ENCODE measurements at places on chromosomes 1 and 21.

DNA sequence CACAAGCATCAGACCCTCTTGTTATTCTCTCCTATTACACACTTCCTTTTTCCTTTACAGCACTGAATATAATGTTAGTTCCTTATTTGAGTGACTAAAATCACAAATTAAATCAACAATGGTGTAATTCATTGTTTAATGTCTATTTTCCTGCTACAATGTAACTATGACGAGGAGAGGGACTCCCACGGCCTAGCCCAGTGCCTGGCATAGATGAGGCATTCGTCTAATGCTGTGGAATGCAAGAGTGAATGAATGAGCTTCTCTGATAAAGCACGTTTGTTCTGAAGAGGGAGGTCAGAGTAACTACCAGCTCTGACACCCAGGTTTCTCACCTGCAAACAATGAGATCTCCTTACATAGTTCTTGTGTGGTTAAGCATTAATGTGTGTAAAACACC, 479.4 kb downstream of the OMA1 start:
- DNase-seq, result no peak

- no peak for DNase-seq
These were observed 18.1 kb upstream of the SNX27 start for GRCh38 chr1:151593730-151594129.

DNA sequence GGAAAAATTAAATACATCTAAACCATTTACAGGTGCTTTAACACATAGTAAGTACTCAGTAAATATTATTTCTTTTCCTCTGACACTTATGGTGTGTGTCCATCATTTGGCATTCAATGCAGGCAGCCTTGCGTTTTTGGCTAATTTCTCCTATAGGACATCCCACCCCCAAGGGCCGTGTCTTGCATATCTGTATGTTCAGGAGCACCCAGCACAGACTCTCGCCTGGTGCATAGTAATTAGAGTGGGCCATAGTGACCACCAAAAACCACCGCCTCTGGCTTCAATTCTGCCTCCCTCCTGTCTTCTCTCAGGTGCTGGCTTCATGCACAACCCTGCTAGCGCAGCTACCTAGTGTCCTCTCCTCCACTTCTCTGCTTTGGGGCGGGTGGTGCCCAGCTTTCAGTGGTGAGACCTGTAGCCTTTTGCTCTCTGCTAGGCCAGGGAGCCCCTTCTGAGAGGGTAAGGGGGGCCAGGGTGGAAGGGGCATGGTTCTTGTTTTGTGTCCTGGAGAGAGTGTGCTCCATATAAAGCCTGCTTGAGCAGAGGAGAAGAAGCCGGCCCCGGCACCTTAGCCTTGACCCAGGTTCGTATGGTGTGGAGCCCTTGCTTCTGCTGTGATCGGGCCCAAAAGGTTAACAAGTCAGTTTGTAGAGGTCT, 33.4 kb downstream of the BATF3 start:
- DNase-seq, result no peak

- DNase-seq, result no peak
These were observed 2.8 kb downstream of the REG4 start for GRCh38 chr1:119808491-119808890.

DNA sequence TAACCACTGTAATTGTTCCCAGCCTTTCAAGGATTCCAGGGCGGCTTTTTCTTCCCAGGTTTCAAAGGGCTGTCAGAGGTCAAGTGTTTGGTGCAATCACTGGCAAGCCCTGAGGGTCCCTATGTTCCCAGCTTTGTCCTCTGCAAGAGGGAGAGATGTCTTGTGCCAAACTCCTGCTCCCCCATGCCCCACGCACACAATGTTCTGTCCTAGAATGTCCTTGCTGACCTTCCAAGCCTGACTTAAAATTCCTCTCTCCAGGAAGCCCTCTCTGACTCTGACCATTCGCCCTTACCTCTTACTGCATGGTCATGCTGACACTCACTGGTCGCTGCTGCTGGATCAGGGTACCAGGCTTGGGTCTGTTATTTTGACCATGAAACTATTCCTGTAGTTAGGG, 152.5 kb upstream of the KCND3 start:
- no peak for DNase-seq

DNA sequence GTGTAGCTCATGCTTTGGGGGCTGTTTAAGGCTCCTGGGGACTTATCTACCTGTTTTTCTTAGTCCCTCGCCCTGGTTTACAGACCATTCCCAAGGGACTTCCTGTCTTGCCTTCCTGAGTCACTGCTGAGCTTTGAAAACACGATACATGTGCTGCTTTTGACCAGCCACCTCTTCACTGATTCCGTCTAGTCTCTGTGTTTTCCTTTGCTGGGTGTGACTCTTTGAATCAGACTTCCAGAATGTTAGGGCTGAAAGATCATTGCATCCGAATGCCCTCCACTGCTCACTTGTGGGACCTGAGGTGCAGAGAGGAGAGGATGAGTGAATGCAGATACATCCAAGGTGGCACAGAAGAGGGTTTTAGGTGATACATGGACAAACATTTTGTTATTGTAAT, 35.4 kb upstream of the CITED4 start:
- DNase-seq, result no peak

DNA sequence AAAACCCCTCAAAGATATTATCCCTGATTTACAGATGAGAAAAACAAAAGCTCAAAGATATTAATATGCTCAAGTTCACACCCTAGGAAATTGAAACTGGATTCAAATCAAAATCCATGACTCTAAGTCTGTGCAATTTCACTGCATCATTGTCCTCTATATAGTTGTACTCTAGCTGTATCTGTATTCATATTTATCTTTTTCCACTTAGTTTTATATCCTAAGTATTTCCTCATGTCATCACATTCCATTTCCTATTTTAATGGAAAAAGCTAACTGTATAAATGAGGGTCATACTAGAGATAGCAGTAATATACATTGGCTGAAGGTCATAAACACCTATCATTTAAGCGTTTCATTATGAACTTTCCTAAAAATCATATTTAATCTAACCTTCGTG, 42.2 kb upstream of the RALGPS2 start:
- no peak for DNase-seq

- DNase-seq, result no peak
These were observed 8.2 kb downstream of the CEP170 start for GRCh38 chr1:243246916-243247315.

- DNase-seq, result no peak
These were observed 108.8 kb upstream of the MAGI3 start for GRCh38 chr1:113281550-113281949.

- DNase-seq, result no peak
These were observed 19.3 kb upstream of the ACTA1 start for GRCh38 chr1:229452956-229453801.

GRCh38 chr21:30942192-30942591, 60.8 kb upstream of the KRTAP11-1 start:
- no peak for DNase-seq

GRCh38 chr1:150176593-150176992, 26.9 kb downstream of the PLEKHO1 start:
- no peak for DNase-seq

- no peak for DNase-seq
These were observed 175.3 kb downstream of the PLPP3 start for GRCh38 chr1:56404066-56404465.

DNA sequence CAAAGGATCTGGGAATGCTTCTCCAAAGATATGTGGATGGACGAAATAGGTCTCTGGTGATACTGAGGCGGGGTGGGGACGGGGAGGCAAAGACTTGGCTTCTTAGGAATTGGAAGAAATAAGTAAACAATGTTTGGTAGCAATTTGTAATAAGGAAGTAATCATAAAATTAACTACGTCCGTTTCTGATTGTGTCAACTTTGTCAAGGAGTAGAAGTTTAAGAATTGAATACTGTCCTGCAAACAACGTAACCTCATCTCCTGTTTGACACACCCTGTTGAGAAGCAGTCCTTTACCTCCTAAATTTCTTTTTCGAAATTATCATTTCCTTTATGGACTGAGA, 471 bp downstream of the POLR3C start:
- no peak for DNase-seq

- DNase-seq, result peak; percentile 91
These were observed 12.2 kb upstream of the RGS16 start for GRCh38 chr1:182616130-182617013.

GRCh38 chr1:12778907-12779306, 5.4 kb downstream of the PRAMEF12 start:
- no peak for DNase-seq

DNA sequence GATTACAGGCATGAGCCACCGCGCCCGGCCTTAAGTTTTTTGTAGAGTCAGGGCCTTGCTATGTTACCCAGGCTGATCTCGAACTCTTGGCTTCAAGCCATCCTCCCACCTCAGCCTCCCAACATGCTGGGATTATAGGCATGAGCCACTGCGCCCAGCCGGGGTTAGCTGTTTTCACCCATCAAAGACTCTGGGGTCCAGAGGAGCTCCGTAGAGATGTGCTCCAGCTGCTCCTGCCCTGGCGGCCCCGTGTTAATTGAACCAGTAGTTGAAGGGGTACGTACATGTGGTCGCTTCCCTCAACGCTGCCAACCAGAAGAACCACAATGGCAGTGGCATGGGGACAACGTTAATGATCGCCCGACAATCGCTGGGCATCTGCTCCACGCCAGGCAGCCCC, 72.0 kb downstream of the NPHP4 start:
- DNase-seq, result no peak

Measured in ascending aorta (tissue), 2 donors.